Right renal cortex interstitium (tissue), 3 donors: ENCODE measurements at places on chromosomes 1 and 21.

DNA sequence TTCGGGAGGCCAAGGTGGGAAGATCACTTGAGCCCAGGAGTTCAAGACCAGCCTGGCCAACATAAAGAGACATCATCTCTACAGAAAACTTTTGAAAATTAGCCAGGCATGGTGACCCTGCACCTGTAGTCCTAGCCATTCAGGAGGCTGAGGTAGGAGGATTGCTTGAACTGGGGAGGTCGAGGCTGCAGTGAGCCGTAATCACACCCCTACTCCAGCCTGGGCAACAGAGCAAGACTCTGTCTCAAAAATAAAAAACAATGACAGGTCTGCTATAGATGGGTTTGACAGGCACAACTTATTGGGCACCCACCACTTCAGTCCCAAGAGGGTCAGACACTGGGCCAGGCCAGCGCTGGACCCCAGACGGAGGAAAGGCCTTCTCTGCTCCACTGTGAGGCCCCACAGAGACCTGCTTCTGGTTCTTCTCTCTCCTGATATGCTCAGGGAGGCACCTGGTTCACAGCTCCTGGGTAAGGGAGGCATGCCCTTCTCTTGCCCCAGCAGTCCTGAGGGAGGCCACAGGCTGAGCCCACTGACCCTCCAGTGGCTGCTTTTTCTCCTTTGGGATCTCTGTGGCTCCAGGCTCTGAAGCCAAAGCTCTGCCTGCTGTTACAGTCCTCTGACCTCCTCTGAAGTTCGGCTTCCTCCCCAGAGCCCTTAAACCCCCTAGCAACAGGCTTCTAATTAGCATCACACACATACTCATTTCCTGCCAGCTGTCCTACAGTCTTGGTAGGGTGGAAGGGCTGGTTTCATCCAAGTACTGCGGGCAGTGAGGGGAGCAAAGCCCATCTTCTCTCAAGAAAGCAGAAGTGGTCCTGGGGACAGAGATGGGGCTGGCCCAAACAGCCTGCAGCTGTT, 14.4 kb downstream of the S100A16 start:
- DNase-seq: no peak

- no peak for DNase-seq
Measured at GRCh38 chr1:97071173-97071572, 349.6 kb downstream of the PTBP2 start.

DNA sequence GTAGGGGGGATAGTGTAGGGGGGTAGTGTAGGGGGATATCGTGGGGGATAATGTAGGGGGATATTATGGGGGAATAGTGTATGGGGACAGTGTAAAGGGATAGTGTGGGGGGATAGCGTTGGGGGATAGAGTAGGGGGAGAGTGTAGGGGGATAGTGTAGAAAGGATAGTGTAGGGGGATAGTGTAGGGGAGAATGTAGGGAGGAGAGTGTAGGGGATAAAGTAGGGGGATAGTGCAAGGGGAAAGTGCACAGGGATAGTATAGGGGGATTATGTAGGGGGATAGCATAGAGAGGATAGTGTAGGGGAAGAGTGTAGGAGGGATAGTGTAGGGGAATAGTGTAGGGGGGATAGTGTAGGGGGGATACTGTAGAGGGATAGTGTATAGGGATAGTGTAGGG, 12.3 kb upstream of the ARF1 start:
- no peak for DNase-seq

DNA sequence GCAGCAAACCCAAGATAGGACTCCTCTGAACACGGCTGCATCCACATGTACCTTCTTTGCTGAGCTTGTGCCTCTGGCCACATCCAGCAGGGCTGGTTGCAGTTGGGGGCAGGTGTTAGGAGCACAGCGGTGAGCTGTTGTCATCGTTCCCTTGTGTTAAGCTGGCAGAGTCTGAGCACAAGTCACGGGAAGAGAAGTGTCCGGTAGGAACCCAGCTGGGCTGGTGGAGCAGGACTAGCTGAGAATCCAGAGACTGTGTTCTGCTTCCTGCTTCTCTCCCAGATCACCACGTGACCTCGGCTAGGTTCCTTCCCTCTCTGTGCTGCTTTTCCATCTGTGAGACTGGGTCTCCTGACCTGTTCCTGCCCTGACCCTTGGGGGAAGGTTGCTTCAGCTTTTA, 105.1 kb downstream of the PCBP3 start:
- no peak for DNase-seq

DNA sequence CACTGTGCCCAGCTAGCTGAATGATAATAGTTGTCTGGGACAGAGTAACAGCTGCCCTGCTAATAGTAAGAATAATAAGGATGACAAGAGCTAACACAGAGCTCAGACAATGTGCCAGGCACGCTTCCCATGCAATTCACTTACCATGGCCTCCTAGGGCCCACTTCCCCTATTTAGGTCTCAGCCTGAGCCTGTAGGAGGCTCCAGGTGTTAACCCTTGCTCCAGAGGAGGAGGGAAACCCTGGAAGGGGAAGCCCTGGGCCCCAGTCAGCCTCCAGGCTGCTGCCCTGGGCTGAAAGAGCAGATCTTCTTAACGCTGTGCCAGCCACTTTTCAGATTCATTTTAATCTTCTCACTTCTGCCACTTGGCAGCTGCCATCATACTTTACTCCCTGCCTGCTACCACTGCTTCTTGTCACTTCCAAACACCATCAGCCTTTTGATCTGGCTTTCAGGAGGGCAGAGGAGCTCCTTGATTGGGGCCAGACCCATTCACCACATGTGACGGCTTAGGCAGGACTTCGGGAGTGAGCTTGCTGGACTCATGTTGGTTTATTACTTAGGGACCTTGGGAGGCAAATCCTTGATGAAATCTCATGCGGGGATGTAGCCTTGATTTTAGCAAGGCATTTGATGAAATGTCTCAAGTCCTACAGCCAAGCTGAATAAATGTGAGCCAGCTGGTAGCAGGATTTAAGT, 66.7 kb upstream of the PARP1 start:
- DNase-seq: no peak

- DNase-seq: no peak
Measured at GRCh38 chr21:31470896-31471694, 127.0 kb upstream of the TIAM1 start.

- no peak for DNase-seq
Measured at GRCh38 chr1:8281843-8282509, 35.9 kb upstream of the SLC45A1 start.

DNA sequence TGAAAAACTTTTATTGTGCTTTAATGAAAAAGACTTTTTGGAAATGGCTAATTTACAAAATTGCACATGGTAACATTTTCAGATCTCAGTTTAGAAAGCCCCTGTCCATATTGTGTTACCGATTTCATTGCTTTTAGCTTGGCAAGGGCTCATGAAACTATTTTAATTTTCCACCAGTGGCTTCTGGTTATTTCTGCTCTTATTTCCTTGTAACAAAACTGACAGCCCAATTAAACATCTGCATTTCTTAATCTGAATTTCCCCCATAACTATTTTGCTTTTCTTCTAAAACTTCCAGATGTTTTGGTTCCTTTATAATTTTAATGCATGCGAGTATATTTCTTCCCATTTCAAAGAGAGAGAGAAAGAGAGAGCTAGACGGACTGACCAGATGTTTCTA, 264.8 kb downstream of the PTPRC start:
- DNase-seq: no peak

DNA sequence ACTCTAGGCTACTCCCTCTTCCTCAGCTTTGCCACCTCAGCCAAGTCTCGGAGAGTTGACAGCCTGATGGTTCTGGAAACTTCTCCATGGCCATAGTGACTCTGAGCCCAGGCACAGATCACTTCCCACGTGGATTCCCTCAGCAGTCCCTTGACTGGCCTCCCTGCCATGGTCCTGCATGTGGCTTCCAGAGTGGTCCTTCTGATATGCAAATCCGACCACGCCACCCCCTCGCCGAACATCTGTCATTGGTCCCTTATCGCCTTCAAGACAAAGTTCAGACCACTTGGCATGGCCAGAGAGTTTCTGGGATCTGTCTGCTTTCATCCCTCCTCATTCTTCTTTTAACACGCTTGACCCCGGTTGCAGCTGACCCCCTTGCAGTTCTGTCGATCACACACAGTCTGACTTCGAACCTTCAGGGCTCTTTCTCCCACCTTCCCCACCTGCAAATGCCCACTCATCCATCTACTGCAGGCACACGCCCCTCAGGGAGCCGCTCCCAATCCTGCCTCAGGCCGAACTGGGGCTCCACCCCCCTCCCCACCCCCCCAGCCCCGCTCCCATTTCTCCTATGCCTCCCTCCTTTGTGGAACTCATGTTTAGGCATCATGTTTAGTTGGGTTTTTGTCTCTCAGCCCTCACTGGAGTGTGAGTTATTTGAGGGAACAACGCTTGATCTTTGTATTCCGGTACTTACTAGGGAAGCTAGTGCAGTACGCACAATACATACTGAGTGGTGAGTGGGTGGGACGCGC, 29.0 kb downstream of the KIAA1614 start:
- no peak for DNase-seq

GRCh38 chr1:89566761-89567174, 42.1 kb downstream of the LRRC8B start:
- no peak for DNase-seq

- no peak for DNase-seq
Measured at GRCh38 chr1:5680600-5680999, 311.6 kb downstream of the NPHP4 start.

DNA sequence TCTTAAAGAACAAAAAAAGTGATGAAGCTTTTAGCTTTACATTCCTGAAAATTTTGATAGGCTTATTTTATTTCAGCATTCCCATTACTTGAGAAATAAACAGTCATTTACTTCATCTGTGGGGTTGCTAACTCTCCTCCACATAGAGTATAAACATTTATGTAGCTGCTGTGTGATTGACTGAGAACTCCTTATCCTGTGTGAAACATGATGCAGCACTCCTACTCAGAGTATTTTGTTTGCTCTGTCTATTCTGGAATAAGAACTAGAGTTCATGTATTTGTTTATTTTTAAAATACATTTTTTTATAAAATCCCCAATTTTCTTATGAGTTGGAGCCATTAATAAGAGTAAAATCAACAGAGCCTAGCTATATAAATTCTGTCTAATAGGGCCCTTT, 318.7 kb upstream of the SPAG17 start:
- DNase-seq: no peak

- DNase-seq: no peak
Measured at GRCh38 chr1:53541761-53542550, 82.8 kb downstream of the DMRTB1 start.

DNA sequence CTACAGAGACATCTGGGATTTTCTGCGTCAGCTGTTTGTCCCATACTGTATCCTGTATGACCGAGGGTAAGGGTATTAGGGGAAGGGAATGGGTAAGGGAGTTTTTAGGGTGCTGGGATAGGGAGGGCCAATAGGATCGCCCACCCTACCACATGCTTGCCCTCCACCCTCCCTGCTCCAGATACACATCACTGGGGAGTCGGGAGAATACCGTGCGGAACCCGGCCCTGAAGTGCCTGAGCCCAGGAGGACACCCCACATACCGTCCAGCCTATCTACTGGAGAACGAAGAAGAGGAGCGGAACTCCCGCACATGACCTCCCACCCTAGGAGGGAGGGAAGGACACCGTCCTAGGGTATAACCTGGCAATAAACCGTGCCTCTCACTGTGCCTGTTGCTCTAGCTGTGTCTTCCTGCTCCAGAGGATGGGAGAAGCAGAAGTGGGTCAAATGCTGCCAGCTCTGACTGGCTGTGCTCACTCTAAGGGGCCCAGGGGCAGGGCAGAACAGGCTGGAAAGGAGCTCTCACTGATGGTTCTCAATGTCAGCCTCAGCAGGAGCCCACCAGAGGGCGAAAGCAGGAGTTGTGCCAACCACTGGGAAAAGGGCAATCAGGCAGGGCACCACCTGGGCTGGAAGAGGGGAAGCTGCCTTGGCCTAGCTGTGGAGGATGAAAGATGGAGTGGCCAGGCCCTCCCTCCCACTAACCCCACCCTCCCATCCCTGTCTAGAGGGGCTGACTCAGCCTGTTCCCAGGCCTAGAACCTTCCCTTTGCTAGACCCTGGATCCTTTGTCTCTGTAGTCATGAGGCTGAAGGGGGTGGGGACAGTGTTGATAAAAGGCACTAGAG, 440 bp upstream of the LENEP start:
- DNase-seq: no peak
